ENCODE measurements at places on chromosomes 11 and 22. TPM values are rescaled to one million over a fixed set of nuclear protein-coding genes. Genes with fewer than 3 reads are reported as not detected.

DNA sequence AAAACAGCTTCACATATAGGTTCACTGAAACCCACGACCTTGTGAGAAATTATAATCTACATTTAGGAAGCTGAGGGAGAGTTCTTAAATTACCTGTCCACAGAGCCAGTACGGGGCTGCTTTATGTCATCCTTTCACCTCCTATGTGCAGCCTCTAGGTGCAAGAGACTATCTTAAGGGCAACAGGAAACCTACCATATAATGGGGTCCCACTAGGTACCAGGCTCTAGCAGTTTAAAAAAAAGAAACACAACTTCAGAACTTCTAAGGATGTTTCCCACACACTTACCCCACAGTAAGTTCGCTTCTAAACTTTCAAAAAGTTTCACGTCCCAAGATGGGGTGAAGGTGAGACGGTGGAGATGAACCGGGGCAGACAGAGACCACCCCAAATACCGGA, 573 bp downstream of the STK33 start:
- no peak for DNase-seq

GRCh38 chr11:61777234-61778090, 14.9 kb downstream of the TMEM258 start:
- peak; percentile 47 for DNase-seq

DNA sequence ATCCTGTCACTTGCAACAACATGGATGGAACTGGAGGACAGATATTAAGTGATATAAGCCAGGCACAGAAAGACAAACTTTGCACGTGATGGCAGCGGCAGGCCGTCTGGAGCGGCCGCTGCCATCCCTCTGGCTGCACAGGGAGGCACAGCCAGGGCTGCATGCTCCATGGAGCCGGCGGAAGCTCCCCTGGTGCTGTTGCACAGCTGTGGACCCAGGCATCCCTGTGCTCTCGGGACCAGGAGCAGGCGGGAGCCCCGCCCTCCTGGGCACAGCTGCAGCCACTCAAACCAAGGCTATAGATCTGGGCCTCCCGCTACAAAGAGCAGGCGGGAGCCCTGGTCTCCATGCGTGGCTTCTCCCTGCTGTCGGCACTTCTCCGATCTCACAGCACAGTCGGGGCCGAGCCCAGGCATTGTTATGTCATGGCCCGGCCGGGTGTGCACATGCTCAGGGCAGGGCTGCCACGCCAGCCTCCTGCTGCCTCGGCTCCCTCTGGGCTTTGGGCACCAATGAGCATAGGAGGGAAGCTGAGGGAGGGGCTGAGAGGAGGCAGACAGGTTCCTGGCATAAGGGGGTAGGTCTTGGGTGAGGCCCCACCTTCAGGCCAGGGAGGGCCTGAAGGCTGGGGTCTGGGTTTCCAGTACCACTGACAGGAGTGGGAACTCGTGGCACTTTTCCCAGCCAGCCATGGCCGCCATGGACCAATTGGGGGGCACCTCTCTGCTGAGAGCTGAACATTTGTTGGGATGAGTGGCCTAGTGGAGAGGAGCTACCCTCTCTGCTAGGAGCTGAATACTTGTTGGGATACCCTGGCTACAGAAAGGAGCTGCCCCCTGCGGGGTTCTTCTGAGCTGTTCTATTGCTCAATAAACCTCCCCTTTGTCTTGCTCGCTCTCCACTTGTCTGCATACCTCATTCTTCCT, 16.7 kb downstream of the RRP8 start:
- peak; percentile 60 for DNase-seq

TCN2 gene
- 8.1 TPM for total RNA-seq

DNA sequence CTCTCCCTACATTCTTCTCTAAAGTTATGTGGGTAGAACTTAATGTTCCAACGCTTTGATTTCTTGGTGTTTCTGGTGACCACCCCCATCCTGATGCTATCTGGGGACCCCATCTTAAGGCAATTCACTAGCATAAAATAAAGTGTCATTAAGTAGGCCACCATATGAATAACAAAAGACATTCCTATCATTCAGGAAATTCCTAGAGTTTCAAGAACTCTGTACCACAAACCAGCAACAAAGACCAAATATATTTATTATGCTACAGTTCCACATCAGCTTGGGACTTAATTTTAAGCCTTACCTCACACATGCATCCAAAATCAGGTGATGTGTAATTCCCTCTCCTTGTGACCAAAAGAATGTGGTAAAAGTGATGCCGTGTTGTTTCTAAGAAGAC, 254.6 kb upstream of the LRRC4C start:
- DNase-seq = no peak

DNA sequence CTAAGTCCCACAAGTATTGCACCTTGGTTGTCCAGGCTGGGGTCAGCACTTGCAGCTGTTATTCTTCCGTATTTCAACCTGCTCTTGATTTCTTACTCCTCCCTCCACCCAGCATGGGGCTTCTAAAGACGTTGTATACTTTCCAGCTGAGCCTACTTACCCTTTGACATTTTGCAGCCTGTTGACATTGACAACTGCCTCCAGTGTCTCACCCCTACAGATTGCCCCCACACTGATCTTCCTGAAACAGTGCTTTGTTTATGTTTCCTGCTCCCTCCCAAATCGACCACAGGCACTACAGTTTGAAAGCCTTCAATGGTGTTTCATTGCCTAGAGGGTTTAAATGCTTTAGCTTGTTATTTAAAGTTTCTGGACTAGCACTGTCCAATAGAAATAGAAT, 56.6 kb downstream of the FAM83F start:
- no peak for DNase-seq

GRCh38 chr11:119509969-119510401, 87.0 kb upstream of the THY1 start:
- DNase-seq = peak; percentile 98

DNA sequence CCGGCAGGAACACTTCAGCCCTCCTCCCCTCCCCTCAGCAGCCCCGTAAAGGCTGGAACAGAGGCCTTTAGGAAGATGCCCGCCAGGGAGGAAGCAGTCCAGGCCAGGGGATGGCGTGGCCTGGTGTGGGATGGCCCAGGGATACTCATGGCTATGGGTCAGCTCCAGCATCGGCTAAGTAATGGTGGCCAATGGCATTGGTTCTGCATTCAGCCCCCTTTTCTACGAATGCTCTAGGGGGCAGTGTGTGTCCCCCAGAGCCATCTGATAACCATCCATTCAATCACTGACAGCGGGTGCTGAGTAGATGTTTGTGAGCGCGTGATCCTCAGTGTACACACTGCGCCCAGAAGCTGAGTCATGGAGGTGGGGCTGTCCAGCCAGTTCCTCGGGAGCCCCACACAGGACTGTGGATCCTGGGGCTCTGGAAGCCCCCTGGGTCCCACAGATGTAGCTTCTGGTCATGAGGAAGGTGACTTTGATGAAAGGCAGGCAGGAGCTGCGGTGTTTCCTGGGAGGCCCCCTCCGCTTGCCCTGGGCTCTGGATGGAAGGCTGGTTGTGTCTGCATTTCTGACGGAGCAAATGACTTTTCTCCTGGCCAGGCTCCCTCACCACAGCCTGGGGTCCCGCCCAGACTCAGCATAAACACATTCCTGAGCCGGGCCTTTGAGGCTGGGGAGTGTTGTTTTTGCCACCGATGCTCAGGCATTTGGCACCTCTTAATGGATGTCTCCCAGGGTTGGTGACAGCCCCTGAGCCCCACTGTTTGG, 46.5 kb downstream of the FBLN1 start:
- DNase-seq = peak; percentile 97

- no peak for DNase-seq
Observed at GRCh38 chr11:121231576-121232278, 60.8 kb upstream of the SC5D start.

Measured in GM23248 (cell line).